ENCODE measurements at places on chromosomes 5 and 9. TPM values are rescaled to one million over a fixed set of nuclear protein-coding genes. Genes with fewer than 3 reads are reported as not detected.

DNA sequence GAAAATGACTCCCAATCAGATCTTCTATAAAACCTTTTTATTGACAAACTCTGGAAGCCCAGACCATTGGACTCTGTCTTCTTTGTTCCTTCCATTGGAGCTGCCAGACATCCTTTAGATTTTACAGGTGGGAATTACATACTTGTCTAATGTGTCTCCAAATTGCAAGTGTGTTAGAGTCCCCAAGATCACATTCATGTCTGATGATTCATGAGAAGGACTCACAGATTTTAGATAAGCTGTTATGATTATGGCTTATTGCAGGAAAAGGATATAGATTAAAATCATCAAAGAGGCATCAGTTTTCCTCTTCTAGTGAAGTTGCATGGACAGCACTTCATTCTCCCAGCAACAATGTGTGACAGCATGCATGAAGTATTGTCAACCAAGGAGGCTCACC lies 70.4 kb downstream of the MUSK start:
- no peak overlapping the region for H3K27ac ChIP-seq
- no peaks in the 10 kb centered on the region for H3K4me1 ChIP-seq
- no peak overlapping the region for H3K4me3 ChIP-seq
- no peaks in the 10 kb centered on the region for H3K27me3 ChIP-seq
- DNase-seq, result no peak
- H3K36me3 ChIP-seq, result no peaks in the 10 kb centered on the region

GRCh38 chr5:157718519-157718918 lies 12.7 kb upstream of the THG1L start:
- H3K27ac ChIP-seq, result peak overlapping the region; percentile 65
- H3K4me1 ChIP-seq, result peaks cover 18% of the 10 kb centered on the region
- H3K27me3 ChIP-seq, result no peaks in the 10 kb centered on the region
- DNase-seq, result no peak

DNA sequence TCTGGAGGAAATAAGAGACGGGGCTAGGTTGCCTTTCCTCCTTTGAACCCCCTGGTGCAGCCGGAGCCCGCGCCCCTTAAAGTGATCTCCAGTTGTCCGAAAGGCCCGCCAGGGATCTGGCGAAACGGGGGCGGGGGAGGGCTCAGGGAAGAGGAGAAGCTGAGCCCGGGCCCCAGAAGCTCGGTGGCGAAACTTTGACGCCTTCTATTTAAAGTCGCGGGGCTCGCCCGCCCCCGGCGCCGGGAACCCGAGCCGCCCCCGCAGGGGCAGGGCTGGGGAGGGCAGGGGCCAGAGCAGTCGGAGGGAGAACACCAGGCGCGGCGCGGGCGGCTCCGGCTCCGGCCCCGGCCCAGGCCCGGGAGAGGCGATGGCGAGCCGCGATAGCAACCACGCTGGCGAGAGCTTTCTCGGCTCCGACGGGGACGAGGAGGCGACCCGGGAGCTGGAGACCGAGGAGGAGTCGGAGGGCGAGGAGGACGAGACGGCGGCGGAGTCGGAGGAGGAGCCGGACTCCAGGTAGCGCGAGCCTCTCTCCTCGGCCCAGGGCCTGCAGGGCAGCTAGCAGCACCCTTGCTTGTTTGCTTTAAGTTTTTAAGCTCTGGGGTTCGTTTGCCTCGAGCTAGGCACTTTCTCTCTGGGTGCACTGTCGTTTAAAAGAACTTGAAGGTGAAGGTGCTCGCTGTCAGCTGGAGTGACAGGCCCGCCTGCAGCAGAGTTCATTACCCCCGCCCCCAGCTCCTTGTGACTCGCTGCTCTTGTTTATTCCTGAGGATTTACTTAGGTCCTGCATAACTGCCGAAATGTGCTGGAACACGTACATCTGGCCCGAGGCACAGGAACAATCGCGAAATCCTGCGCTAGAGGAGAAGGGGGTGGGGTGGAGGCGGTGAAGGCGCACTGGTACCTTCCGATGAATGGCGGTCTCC lies at the start of gene CMYA5:
Gene CMYA5, plus strand, starts transcription at position 296 of the 926 bp plus-strand sequence. Its CDS starts 72 bp downstream, at position 368.
- H3K36me3 ChIP-seq, result peaks cover 35% of the 10 kb centered on the region
- H3K27ac ChIP-seq, result no peak within 1 kb of the TSS
- H3K27me3 ChIP-seq, result no peaks in the 10 kb centered on the region
- H3K4me3 ChIP-seq, result no peak within 1 kb of the TSS
- no peak for DNase-seq

GRCh38 chr5:73282383-73282782 lies 109.4 kb downstream of the TMEM174 start:
- H3K27ac ChIP-seq, result no peak overlapping the region

- no peak overlapping the region for H3K27ac ChIP-seq
- no peak overlapping the region for H3K4me3 ChIP-seq
- H3K36me3 ChIP-seq, result no peaks in the 10 kb centered on the region
- H3K27me3 ChIP-seq, result no peaks in the 10 kb centered on the region
Measured at GRCh38 chr5:147348451-147348850, 113.6 kb downstream of the STK32A start.

DNA sequence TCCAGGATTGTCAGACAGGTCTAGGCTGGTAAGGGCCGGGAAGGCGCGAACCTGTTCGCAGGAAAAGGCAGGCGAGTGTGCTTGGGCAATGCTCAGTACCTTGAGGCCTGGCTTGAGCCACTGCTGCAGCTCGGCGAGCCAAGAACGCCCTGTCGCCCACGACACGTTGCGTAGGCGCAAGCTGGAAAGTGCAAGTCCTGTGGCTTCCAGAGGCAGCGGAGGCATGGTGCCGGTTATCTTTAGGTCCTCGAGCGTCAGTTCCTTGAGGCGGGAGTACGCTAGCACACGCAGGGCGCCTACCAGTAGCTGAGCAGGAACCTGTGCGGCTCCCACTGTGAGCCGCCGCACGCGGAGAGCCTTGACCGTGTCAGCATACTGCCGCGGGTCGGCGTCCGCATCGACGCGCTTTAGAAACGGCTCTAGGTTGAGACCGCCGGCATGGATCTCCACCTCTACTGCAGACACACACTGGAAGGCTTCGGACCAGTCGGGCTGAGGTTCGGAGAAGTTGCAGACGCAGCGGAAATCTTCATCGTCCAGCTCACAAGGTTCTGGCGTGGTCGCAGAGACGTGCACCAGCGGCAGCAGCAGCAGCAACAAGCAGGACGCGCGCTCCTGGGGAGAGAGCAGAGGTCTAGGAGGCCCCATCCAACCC lies 482 bp downstream of the CD14 start:
- peaks cover 18% of the 10 kb centered on the region for H3K27me3 ChIP-seq
- peak overlapping the region; percentile 83 for H3K4me3 ChIP-seq
- peak overlapping the region; percentile 61 for H3K27ac ChIP-seq
- peak; percentile 65 for DNase-seq
- peaks cover 2% of the 10 kb centered on the region for H3K36me3 ChIP-seq
- peaks cover 22% of the 10 kb centered on the region for H3K4me1 ChIP-seq

GRCh38 chr9:105877721-105878120 lies 183.4 kb downstream of the TMEM38B start:
- peaks cover 19% of the 10 kb centered on the region for H3K27me3 ChIP-seq
- H3K27ac ChIP-seq, result no peak overlapping the region
- no peak for DNase-seq
- no peaks in the 10 kb centered on the region for H3K36me3 ChIP-seq
- H3K4me3 ChIP-seq, result no peak overlapping the region

- no peaks in the 10 kb centered on the region for H3K27me3 ChIP-seq
- H3K4me1 ChIP-seq, result no peaks in the 10 kb centered on the region
- no peak overlapping the region for H3K27ac ChIP-seq
- no peak for DNase-seq
- H3K36me3 ChIP-seq, result peaks cover 33% of the 10 kb centered on the region
Measured at GRCh38 chr9:135919318-135919890, 12.1 kb upstream of the CAMSAP1 start.

- DNase-seq, result no peak
- no peaks in the 10 kb centered on the region for H3K4me1 ChIP-seq
- peaks cover 2% of the 10 kb centered on the region for H3K36me3 ChIP-seq
- H3K27ac ChIP-seq, result no peak overlapping the region
- H3K4me3 ChIP-seq, result no peak overlapping the region
Measured at GRCh38 chr5:83251849-83252248, 174.5 kb downstream of the XRCC4 start.

NFIL3 gene
- 18.5 TPM for total RNA-seq

GGTA1 gene
- total RNA-seq, result not detected

TAS2R1 gene
- not detected for total RNA-seq

IFNA13 gene
- not detected for total RNA-seq

ADRB2 gene
- 5.3 TPM for total RNA-seq

OLFM1 gene
- total RNA-seq, result not detected

PCDHGB5 gene
- not detected for total RNA-seq

TMEM232 gene
- 0.91 TPM for total RNA-seq

Data from activated naive CD8-positive, alpha-beta T cell treated with anti-CD3 and anti-CD28 coated beads, Interleukin-2, amount 10 ng/mL, durations not matched to agents 7 days and 5 days (primary cell).